ENCODE measurements at places on chromosomes 16 and 17. TPM values are rescaled to one million over a fixed set of nuclear protein-coding genes. Genes with fewer than 3 reads are reported as not detected.

GRCh38 chr17:78486228-78486802 is 90.9 kb downstream of the DNAH17 start:
- peaks cover 5% of the 10 kb centered on the region for H3K4me1 ChIP-seq
- peaks cover 3% of the 10 kb centered on the region for H3K27me3 ChIP-seq
- no peak for DNase-seq
- no peak overlapping the region for H3K27ac ChIP-seq
- H3K36me3 ChIP-seq, result no peaks in the 10 kb centered on the region

GRCh38 chr17:4272972-4273368 is 9.2 kb upstream of the ANKFY1 start:
- no peak overlapping the region for H3K27ac ChIP-seq
- peaks cover 13% of the 10 kb centered on the region for H3K36me3 ChIP-seq
- no peak for DNase-seq
- no peak overlapping the region for H3K4me3 ChIP-seq

The KCNJ2 gene
- total RNA-seq, result not detected

DNA sequence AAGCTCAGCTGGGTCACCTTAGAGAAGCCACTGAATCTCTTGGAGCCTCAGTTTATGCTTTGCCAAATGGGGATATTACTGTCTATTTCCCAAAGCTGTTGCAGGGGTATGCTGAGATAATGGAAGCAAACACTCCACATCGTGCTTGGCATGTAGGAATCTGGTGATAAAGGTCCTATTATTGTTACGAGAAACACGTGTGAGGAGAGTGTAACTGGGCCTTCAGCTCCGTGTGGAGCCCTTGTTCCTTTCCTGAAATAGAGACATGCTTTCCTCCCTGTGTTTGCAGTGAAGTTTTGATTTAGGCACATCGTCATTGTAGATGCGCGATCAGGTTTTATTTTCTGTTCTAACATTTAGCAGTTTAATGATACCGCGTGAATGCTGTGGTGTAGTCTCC is 292.4 kb downstream of the CPPED1 start:
- DNase-seq, result no peak
- H3K4me3 ChIP-seq, result no peak overlapping the region
- no peaks in the 10 kb centered on the region for H3K27me3 ChIP-seq

The RPL13 gene
- total RNA-seq, result 2,711 TPM

DNA sequence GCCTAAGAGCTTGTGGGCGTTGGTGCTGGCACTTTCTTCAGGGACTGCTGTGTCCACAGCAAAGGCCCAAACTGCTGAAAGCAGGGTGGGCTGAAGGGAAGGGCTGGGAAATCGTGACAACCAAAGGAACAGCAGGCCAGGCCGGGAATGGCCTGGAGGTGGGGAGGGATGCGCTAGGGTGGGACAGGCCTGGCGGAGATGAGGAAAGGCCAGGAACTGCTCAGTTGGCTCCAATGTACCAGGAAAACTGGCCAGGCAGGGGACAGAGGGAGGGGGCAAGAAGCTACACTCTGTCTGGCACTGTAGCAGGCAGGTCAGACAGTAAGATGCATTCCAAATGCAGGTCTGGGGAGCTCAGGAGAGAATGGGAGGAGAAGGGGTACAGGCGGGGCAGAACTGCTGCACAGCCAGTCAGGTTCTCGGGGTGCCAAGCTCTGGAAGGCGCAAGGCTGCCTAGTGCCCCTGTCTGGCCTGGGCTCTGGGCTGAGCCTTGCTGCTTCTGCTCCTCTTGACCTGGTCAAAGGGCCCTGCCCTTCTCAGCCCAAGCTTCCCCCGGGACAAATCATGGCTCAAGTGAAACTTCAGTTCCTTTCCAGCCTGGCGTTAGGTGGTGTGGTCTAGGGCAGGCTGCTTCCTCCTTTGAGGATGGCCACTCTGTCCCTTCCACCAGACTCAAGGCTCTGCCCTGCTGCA is 7.3 kb downstream of the PNMT start:
- H3K4me3 ChIP-seq, result no peak overlapping the region
- peak overlapping the region; percentile 81 for H3K27ac ChIP-seq
- DNase-seq, result no peak
- H3K36me3 ChIP-seq, result no peaks in the 10 kb centered on the region
- peaks cover 45% of the 10 kb centered on the region for H3K4me1 ChIP-seq
- peaks cover 7% of the 10 kb centered on the region for H3K27me3 ChIP-seq

The ODAD4 gene
- 0.65 TPM for total RNA-seq

DNA sequence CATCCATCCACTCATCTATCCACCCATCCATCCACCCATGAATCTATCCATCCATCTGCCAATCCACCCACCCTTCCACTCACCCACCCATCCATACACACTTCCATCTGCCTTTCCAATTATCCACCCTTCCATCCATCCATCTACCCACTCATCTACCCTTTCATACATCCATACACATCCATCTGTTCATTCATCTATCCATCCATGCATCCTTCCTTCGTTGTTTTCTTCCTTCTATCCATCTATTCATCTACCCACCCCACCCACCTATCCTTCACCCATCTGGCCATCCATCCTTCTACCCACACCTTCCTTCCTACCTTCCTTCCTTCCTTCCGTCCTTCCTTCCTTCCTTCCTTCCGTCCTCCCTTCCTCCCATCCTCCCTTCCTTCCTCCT is 106.1 kb downstream of the WWOX start:
- H3K27ac ChIP-seq, result no peak overlapping the region
- H3K36me3 ChIP-seq, result no peaks in the 10 kb centered on the region
- no peaks in the 10 kb centered on the region for H3K4me1 ChIP-seq
- H3K27me3 ChIP-seq, result no peaks in the 10 kb centered on the region

DNA sequence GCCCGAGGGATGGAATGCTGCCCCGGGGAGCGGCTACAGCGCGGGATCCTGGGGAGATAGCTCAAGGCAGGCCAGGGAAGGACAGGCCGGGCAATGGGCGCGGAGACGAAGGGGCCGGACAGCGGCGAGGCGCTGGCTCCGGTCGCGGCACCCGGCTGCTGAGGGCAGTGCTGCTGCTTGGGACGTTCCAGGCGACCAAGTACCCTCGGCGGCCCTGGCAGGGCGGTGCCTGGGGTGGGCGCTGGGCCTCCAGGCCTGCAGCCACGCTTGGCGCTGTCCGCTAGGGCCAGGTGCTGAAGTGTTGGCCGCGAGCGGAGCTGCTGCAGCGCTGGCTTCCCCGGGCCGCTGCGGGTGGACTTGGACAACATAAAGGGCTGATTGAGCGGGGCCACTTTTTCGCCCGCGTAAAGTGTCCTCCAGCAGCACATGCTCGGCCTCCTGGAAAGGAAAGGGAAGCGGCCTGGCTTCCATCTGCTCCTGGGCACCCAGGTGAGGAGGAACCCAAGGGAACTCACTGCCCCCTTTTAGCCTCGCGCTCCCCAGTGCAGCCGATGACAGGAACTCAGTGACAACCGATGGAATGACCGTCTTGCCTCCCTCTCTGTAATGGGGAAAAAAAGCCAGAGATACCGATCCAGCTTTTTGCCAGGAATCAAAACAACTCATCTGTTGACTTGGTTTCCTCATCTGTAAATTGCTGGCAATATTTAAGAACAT is 23.7 kb downstream of the CLEC3A start:
- H3K4me3 ChIP-seq, result no peak overlapping the region
- peak; percentile 77 for DNase-seq
- no peak overlapping the region for H3K27ac ChIP-seq

- DNase-seq, result no peak
- H3K27me3 ChIP-seq, result peaks cover 2% of the 10 kb centered on the region
- H3K4me3 ChIP-seq, result peak overlapping the region; percentile 59
- H3K36me3 ChIP-seq, result peaks cover 7% of the 10 kb centered on the region
- H3K4me1 ChIP-seq, result peaks cover 51% of the 10 kb centered on the region
- peak overlapping the region; percentile 74 for H3K27ac ChIP-seq
These were observed 1.8 kb downstream of the ITGAX start for GRCh38 chr16:31356566-31357323.

DNA sequence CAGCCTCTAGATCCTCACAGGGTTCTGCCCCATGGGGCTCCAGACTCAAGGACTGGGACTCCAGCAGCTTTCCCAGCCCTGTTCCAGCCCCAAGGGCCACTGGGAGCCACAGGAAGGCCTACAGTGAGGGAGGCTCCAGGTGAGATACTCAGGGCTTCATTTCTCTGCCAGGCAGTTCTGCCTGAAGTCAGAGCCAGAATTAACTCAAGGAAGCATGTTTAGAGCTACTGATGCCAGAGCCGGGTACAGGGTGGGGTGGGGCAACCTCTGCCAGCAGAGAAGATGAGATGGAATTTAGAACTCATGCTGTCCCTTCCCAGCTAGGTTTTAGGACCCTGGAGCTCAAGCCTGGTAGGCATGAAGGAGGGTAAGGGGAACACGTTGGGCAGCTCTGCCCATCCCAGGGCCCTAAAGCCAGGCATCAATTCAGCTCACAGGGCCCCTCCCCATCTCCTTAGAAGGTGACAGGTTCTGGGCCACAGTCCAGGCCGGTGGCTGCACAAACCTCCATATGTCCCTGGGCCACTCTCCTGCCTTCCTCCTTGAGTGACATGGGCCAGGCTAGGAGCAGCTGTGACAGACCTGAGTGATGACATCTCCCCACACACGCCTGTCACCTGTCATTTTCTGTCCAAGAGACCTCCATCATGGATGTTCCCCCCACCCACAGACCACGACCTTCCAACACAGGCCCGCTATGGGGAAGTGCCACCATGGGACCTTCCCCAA is 24.5 kb upstream of the SPPL2C start:
- no peaks in the 10 kb centered on the region for H3K27me3 ChIP-seq
- no peaks in the 10 kb centered on the region for H3K36me3 ChIP-seq
- no peak overlapping the region for H3K27ac ChIP-seq
- DNase-seq, result no peak

The ENPP7 gene
- 0.14 TPM for total RNA-seq

DNA sequence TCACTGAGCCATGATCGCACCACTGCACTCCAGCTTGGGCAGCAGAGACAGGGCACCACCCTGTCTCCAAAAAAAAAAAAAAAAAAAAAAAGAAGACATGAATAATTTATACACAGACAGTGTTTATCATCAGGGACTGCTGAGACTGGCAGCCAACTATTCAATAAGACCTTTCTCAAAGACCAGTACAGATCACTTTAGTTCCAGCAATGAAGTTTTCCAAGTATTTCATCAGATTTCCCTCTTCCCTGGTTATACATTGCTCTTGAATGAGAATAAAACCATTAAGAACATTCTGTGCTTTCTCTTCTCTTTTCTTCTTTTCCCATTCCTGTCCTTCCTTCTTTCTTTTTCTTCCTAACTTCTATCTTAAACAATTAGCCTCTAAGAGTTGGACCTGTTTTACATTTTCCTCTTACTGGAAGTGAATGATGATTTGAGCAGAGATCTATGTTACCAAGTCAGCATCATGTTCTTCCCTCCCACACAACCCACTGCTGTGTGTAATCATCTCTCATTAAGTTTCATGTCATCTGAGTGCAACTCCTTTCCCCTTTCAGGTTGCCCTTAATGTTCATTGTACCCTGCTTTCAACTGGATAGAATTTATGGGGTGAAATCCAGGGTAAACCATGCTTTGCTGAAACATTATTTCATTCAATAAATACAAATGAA is 35.9 kb upstream of the SMIM36 start:
- H3K36me3 ChIP-seq, result no peaks in the 10 kb centered on the region
- no peak overlapping the region for H3K27ac ChIP-seq
- no peak for DNase-seq
- no peaks in the 10 kb centered on the region for H3K4me1 ChIP-seq
- peaks cover 10% of the 10 kb centered on the region for H3K27me3 ChIP-seq

- no peaks in the 10 kb centered on the region for H3K4me1 ChIP-seq
- peaks cover 22% of the 10 kb centered on the region for H3K27me3 ChIP-seq
- DNase-seq, result no peak
These were observed 42.7 kb upstream of the SMPD3 start for GRCh38 chr16:68490829-68491575.

The MRM1 gene
- 9.0 TPM for total RNA-seq

- DNase-seq, result no peak
- peaks cover 3% of the 10 kb centered on the region for H3K36me3 ChIP-seq
- H3K27me3 ChIP-seq, result no peaks in the 10 kb centered on the region
- peaks cover 26% of the 10 kb centered on the region for H3K4me1 ChIP-seq
These were observed 1.1 kb downstream of the FLII start for GRCh38 chr17:18257268-18257981.

GRCh38 chr17:57567251-57567650 is 177.8 kb downstream of the CCDC182 start:
- H3K27ac ChIP-seq, result no peak overlapping the region
- DNase-seq, result no peak
- H3K4me3 ChIP-seq, result no peak overlapping the region
- H3K4me1 ChIP-seq, result no peaks in the 10 kb centered on the region

DNA sequence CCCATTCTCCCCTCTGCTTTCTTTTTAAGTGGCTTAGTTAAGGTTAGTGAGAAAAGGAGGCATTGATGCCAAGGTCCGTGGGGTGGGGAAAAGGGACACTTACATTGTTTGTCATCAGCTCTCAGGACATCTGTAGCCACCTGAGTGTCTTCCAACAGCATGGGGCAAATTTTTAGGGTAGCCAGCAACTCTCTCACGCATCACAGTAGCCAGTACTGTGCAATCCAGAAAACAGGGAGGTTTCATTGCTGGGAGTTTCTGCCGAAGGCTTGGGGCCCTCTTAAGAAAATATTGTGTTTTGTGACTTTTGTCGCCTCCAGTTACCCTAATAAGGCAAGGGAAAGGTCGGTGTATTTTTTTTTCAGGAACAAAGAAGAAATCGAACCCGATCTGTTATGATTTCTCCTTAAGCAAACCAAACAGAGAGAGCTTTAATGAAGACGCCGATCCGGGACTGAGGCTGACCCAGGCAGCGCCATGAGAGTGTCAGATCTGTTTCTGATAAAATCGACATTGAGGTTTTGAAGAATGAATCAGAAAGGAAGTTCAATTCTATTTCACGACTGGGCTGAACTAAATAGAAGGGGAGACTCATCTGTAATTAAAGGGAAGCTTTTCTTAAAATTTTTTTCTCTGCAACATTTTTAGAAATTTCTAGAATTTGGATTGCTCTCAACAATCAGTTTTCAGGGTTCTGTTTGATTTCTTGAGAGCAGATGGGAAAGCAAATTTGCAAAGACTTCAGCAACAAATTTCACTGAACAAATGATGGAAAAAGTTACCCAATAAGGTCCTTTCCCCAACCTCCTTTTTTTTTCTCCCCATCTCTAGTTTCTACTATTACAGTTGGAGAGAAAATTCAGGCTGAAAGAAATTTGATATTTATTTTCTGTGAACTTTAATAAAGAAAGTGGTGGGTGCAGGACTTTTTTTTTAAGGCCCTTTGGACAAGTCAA is 144.7 kb upstream of the IRX3 start:
- peaks cover 31% of the 10 kb centered on the region for H3K27me3 ChIP-seq
- no peak for DNase-seq
- H3K27ac ChIP-seq, result no peak overlapping the region
- H3K4me3 ChIP-seq, result no peak overlapping the region
- H3K36me3 ChIP-seq, result no peaks in the 10 kb centered on the region

The FOXN1 gene
- not detected for total RNA-seq

GRCh38 chr16:27080895-27081294 is 14.2 kb downstream of the C16orf82 start:
- DNase-seq, result no peak
- no peaks in the 10 kb centered on the region for H3K36me3 ChIP-seq
- no peak overlapping the region for H3K27ac ChIP-seq
- H3K27me3 ChIP-seq, result peaks cover 15% of the 10 kb centered on the region

The KRT23 gene
- total RNA-seq, result not detected

Measured in activated naive CD8-positive, alpha-beta T cell treated with anti-CD3 and anti-CD28 coated beads, Interleukin-2, amount 10 ng/mL, durations not matched to agents 7 days and 5 days (primary cell).